Activated T-helper 2 cell treated with anti-CD3 and anti-CD28 coated beads, Interferon-gamma antibody, Interleukin-2, Interleukin-4, amounts not matched to agents 10 μg/mL and 5 μg/mL and 100 μg/mL, durations not matched to agents 14 hours and 24 hours and 36 hours (primary cell): ENCODE measurements at places on chromosomes 1 and 21. TPM values are rescaled to one million over a fixed set of nuclear protein-coding genes. Genes with fewer than 3 reads are reported as not detected.

DNA sequence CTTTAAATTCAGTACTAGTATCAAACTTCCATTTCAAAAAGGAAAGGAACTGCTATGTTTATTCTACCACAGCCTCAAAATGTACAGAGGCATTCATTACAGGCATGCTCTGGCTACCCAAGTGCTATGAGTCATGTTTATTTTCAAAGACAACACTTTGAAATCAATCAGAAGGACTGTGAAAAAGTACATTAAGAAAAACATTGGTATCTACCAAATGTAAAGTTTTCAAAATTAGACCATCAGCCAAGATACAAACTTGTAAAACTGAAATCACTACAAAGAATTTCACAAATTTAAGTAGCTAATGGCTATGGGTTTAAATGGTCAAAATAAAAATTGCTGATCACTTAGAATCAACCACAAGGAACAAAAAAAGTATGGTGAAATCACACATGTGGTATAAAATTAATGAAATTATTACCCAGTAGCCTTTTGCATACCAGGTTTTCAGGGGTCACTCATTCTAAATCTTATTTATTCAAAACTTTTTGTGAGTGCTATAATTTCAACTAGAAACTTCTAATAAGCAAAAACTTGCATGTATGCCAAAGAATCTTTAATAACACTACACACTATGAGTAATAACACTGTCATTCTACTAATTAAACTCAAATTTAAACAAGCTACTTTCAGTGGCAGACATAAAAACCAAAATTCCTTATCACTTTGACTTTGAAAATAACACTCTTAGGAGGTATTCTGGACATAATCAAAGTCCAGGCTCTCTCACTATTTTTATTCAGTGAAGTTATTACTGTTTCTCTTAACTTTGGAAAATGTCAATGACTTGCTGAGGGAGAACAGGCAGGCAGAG, 49.2 kb downstream of the ENAH start:
- H3K4me3 ChIP-seq = no peak overlapping the region
- H3K4me1 ChIP-seq = no peaks in the 10 kb centered on the region
- DNase-seq = no peak
- no peaks in the 10 kb centered on the region for H3K36me3 ChIP-seq

GRCh38 chr1:2229911-2230731, 2.0 kb downstream of the SKI start:
- H3K27ac ChIP-seq = peak overlapping the region; percentile 84
- H3K27me3 ChIP-seq = peaks cover 2% of the 10 kb centered on the region

DNA sequence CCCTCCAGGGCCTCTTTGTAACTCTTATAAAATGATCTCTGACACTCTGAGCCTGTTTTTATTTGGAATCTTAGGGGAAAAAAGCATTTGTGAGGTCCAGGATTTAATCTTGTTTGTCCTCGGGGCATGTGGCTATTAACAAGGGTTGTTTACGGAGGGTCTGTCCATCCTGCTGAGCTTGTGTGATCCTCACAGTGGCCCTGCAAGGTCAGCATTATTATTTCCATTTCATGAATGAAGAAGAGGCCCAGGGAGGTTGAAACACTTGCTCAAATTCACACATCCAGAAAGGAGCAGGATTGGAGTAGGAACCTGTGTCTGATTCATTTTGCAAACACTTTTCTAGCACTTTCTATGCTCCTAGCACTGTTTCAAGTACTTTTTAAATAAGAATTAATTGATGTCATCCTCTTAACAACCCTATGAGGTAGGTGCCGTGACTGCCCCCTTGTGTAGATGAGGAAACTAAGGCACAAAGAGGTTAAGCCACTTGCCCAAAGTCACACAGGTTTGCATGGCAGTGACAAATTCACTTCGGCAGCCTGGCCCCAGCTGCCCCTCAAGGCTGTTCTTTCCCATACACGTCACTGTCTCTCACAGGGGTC, 178.9 kb downstream of the MIS18A start:
- DNase-seq = no peak
- no peaks in the 10 kb centered on the region for H3K4me1 ChIP-seq
- no peaks in the 10 kb centered on the region for H3K36me3 ChIP-seq
- H3K27ac ChIP-seq = no peak overlapping the region

GRCh38 chr1:219317762-219318353, 144.2 kb downstream of the LYPLAL1 start:
- DNase-seq = no peak
- H3K4me1 ChIP-seq = no peaks in the 10 kb centered on the region
- no peak overlapping the region for H3K27ac ChIP-seq
- peaks cover 24% of the 10 kb centered on the region for H3K27me3 ChIP-seq
- H3K4me3 ChIP-seq = no peak overlapping the region
- H3K36me3 ChIP-seq = no peaks in the 10 kb centered on the region

GRCh38 chr1:57620605-57621004, 196.7 kb upstream of the DAB1 start:
- no peaks in the 10 kb centered on the region for H3K36me3 ChIP-seq
- no peak overlapping the region for H3K4me3 ChIP-seq
- H3K4me1 ChIP-seq = peaks cover 2% of the 10 kb centered on the region
- DNase-seq = no peak
- no peak overlapping the region for H3K27ac ChIP-seq

GRCh38 chr1:182777386-182777785, 12.2 kb upstream of the NPL start:
- H3K27me3 ChIP-seq = peaks cover 18% of the 10 kb centered on the region
- no peak overlapping the region for H3K27ac ChIP-seq
- no peak for DNase-seq
- H3K4me1 ChIP-seq = peaks cover 14% of the 10 kb centered on the region
- H3K4me3 ChIP-seq = no peak overlapping the region

DNA sequence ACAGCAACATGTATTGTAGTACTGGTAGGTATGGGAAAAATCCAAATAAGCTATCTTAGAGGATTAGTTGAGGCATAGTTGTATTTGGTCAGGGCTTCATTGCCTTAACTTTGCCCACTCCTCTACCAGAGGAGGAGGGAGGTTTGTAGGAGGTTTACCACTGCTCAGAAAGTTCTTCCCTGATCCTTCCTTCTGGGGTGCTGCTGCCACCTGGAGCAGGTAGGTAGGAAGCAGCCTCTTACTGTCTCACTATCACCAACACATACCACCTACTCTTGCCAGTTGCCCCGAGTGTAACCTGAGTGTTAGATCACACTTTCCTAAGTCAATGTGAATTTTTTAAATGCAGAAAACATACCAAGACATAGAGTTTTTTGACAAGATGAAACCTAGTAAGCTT, 24.1 kb upstream of the ZSWIM5 start:
- no peaks in the 10 kb centered on the region for H3K36me3 ChIP-seq
- H3K4me3 ChIP-seq = no peak overlapping the region

Gene OR1C1
- not detected in 2 replicates for total RNA-seq

DNA sequence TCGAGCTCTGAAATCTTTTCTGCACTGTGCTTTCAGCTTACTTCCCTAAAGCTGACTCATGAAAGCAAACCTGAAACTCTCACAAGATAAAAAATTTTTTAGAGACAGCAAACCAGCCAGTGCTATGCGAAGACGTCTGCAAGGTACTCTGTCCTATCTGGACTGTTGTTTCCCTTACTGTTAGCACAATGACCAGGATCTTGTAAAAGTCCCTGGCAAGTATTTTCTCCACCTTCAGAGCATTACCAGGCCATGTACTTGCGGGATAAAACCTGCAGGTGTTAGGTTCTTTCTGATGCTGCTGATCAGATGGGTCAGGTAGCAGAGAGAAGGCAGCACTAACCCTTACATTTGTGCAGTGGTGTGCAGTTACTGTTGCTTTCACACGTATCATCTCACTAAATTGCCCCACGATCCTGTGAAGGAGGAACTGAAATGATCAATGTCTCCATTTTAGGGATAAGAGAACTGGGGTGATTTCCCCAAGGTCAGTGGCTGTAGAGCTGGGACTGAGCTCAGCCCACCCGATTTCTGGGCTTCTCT, 56.6 kb downstream of the PLXNA2 start:
- H3K4me3 ChIP-seq = no peak overlapping the region
- peaks cover 17% of the 10 kb centered on the region for H3K27me3 ChIP-seq
- no peaks in the 10 kb centered on the region for H3K36me3 ChIP-seq
- peaks cover 18% of the 10 kb centered on the region for H3K4me1 ChIP-seq
- no peak for DNase-seq

Gene RXFP4
- total RNA-seq = not detected in 2 replicates

GRCh38 chr1:208533746-208534598, 289.8 kb upstream of the PLXNA2 start:
- no peak overlapping the region for H3K4me3 ChIP-seq
- no peaks in the 10 kb centered on the region for H3K36me3 ChIP-seq
- no peaks in the 10 kb centered on the region for H3K4me1 ChIP-seq
- DNase-seq = no peak
- H3K27ac ChIP-seq = no peak overlapping the region

Gene C1QA
- not detected in 2 replicates for total RNA-seq

- H3K36me3 ChIP-seq = no peaks in the 10 kb centered on the region
- no peak overlapping the region for H3K27ac ChIP-seq
- H3K4me3 ChIP-seq = no peak overlapping the region
- H3K27me3 ChIP-seq = peaks cover 70% of the 10 kb centered on the region
- H3K4me1 ChIP-seq = no peaks in the 10 kb centered on the region
These were observed 1.8 kb upstream of the KCNJ15 start for GRCh38 chr21:38254970-38255369.

- no peak overlapping the region for H3K4me3 ChIP-seq
- H3K27me3 ChIP-seq = peaks cover 9% of the 10 kb centered on the region
- no peaks in the 10 kb centered on the region for H3K36me3 ChIP-seq
These were observed 106.7 kb downstream of the SETD4 start for GRCh38 chr21:35953597-35953996.

DNA sequence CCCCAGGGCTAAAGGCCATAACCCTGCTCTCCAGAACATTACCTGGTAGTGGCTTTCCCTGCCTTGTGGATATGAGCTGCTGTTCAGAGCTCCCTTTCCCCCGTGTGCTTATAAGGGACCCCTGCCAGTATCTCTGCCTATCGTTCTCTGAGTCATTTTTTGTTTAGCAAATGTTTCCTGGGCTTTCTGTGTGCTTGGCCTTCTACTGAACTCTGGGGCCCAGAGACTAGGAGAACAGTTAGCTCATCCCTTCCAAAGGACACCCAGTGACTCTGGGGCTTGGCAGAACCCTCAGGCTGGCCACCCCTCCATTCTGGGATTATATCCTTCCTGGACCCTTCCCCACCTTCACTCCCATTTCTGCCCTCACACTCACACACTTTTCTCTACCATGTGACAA, 80.8 kb upstream of the POU3F1 start:
- no peaks in the 10 kb centered on the region for H3K36me3 ChIP-seq
- no peak for DNase-seq
- no peak overlapping the region for H3K4me3 ChIP-seq
- H3K27me3 ChIP-seq = peaks cover 12% of the 10 kb centered on the region

GRCh38 chr1:202462342-202463076, 114.0 kb downstream of the PPP1R12B start:
- H3K36me3 ChIP-seq = no peaks in the 10 kb centered on the region
- H3K27ac ChIP-seq = no peak overlapping the region
- no peaks in the 10 kb centered on the region for H3K4me1 ChIP-seq
- peaks cover 7% of the 10 kb centered on the region for H3K27me3 ChIP-seq
- DNase-seq = no peak

DNA sequence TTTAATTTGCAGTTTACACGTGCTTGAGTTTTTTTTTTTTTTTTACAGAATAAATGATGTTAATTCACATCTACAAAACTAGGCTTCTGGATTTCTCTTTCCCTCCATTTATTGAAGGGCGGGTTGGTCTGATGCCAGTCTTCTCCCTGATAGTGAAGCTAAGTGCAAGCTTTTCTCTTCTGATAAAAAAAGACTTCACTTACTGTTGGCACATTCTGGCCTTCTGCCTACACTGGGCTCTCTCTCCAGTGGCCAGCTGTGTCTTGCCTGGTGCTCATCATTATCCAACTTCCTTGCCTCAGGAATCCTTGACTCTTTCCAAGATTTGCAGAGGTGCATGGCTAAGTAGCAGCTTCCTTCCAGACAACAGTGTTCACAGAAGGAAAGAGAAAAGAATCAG, 7.6 kb upstream of the RAP1A start:
- no peaks in the 10 kb centered on the region for H3K27me3 ChIP-seq
- peaks cover 22% of the 10 kb centered on the region for H3K4me1 ChIP-seq
- no peak for DNase-seq
- no peak overlapping the region for H3K4me3 ChIP-seq
- peaks cover 16% of the 10 kb centered on the region for H3K36me3 ChIP-seq
- no peak overlapping the region for H3K27ac ChIP-seq

- peaks cover 66% of the 10 kb centered on the region for H3K36me3 ChIP-seq
- H3K4me1 ChIP-seq = peaks cover 52% of the 10 kb centered on the region
- no peaks in the 10 kb centered on the region for H3K27me3 ChIP-seq
These were observed 913 bp upstream of the S1PR1 start for GRCh38 chr1:101235696-101236515.

DNA sequence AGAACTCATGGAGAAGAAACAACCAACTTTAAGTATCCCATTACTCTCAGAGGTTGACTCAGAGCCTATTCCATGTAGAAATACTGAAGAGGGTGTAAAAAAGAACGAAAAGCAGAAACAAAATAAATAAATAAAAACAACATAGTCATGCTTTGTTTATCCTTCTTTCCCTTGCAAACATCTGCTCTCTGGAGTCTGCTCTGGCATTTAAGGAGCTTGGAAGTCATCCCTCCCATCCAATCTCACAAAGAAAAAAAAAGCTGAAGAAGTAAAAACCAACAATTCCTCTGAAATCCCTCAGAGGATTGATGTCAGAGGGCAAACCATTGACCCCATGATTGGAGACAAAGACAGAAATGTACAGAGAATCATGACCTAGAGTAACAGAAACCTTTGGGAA, 302.6 kb upstream of the GREM2 start:
- H3K27me3 ChIP-seq = no peaks in the 10 kb centered on the region
- H3K27ac ChIP-seq = no peak overlapping the region
- no peaks in the 10 kb centered on the region for H3K36me3 ChIP-seq
- no peak overlapping the region for H3K4me3 ChIP-seq
